ENCODE measurements at places on chromosomes 7 and 10.

GRCh38 chr10:16436367-16436757 is 448 bp upstream of the PTER start:
- no peak for DNase-seq

- no peak for DNase-seq
Observed at GRCh38 chr7:102193806-102194205, 92.9 kb upstream of the SH2B2 start.

DNA sequence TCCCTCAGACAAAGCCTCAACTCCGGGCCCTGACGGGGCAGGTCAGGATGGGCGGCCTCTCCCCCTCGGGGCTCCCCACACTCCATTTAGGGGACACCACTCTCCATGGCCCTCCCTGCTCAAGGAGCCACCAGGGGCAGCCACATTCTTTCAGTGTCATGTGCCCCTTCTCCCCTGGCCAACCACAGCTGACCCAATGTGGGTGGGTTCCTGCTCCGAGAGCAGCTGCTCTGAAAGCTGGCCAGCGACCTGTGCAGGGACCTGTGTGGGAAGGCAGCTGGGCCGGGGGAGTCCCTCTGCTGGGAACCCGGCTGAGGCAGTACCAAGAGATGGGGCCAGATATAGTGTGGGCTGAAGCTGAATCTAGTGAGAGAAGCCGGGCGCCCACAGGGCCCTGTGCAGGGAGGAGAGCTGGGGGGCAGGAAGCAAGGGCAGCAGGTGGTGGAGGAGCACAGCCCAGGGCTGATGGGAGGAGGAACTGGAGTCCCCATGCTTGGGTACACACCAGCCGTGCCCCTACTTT is 40.6 kb upstream of the NPFFR1 start:
- no peak for DNase-seq

DNA sequence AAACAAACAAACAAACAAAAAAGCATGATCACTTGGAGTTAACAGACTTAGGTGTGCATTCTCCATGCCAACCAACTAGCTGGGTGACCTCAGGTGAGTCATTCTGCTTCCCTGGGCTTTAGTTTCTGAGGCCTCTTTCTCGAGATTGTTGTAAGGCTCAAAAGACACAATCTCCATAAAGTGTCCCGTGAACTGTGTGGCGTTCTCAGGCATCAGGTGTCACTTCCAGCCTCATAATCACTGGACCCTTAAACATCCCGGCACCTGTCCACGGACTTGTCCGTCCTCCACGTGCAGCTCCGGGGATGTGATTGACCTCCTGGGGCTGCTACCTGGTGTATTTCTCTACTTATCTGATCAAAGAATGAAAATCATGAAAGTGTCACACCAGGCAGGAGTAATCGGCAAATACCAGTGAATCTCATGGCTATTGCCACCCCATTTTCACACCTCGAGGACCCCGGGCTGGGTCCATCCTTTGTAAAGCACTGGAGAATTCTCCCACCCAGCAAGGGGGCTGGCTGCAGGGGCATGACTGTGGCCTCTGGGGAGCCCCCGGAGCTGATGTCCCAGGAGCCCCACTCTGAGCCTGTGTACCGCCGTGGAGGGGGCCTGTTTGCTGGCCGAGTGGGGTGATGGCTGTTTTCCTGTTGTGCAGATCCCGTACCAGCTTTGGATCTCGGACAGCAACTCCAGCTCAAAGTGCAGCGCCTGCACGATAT is 189.8 kb upstream of the SH2B2 start:
- DNase-seq, result no peak

GRCh38 chr10:77456414-77456813 is 181.2 kb downstream of the KCNMA1 start:
- no peak for DNase-seq

DNA sequence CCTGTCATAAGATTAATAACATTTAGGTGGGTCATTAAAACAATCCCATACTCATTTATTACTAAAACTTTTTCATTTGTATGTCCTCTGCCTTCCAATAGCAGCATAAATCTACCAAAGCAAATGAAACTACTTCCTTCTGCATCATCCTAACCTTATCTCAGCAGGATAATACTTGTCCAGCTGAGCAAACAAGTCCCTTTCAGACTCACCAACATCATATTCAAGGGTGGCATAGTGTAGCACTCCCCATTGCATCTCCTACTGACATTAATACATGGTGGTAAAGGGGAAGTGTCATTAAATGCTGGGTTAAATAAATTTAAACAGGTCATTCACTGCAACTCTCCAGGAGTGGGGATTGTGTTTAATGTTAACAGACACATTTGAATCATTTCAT is 3.4 kb upstream of the MINDY3 start:
- DNase-seq, result no peak

DNA sequence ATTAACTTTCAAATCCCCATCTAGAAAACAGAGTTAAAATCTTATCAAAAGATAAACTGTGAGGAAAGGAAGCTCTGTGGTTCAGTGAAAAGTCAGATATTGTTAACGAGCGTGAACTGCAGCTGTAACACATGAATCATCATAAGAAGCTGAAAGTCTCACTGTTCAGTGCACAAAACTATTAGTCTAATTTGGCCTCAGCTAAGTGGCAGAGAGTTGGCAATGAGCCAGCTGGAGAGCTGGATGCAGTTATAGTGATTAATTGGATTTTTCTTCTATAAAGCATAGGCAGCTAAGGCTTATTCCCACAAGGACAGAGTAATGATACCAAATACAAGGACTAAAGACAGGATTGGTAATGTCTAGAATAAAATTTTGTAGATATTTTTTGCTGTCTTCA is 101.1 kb upstream of the ABCB5 start:
- DNase-seq, result no peak

- DNase-seq, result no peak
Observed at GRCh38 chr7:98054585-98054984, 52.1 kb upstream of the LMTK2 start.

DNA sequence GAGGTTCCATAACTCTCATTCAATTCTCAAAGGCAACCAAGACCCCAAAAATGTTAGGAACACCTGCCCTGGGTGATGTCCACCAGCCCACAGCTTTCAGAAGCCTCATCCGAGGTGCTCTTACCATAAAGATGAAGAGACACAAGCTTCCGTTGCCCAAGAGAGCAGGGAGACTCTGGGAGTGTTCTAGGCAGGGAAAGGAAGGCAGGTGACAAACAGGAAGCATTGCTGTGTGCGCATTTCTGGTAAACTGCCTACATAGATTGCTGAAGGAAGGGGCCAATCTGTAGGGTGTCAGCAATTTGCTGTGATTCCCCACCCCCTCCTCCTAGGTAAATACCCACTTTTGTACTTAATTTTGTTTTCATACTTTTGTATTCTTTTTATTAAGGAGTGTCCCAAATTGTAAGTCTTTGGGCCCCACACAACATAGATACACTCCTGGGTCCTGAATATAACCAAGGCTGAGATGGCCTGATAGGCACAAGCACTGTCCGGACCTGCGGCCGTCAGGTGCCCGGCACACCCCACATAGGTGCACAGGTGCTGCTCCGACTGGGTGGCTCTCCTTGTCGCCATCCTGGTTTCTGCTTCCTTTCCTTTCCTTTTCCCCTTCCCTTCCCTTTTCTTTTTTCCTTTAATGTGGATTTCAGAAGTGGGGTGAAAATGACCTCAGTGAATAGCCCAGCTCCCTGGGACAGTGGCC is 51.4 kb upstream of the SMNDC1 start:
- DNase-seq, result no peak

DNA sequence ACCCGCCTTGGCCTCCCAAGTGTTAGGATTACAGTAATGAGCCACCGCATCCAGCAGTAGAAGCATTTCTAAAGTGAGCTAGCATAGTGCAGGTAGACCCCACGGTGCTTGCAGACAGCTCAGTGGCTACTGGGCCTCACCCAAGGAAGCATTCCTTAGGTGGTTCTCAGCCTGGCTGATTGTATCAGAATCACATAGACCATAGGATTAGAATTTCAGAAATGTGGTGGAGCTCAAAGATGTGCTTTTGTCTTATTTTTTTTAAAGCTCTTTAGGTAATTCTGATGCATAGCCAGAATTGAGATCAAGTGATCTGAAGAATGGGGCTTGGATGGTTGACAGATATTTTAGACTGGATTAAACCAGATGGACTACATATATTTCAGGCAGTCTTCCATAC is 10.9 kb downstream of the ANLN start:
- DNase-seq, result no peak

- DNase-seq, result no peak
Observed at GRCh38 chr7:46725838-46726237, 804.8 kb upstream of the IGFBP3 start.

- peak; percentile 12 for DNase-seq
Observed at GRCh38 chr7:47901542-47901941, 46.7 kb downstream of the PKD1L1 start.

DNA sequence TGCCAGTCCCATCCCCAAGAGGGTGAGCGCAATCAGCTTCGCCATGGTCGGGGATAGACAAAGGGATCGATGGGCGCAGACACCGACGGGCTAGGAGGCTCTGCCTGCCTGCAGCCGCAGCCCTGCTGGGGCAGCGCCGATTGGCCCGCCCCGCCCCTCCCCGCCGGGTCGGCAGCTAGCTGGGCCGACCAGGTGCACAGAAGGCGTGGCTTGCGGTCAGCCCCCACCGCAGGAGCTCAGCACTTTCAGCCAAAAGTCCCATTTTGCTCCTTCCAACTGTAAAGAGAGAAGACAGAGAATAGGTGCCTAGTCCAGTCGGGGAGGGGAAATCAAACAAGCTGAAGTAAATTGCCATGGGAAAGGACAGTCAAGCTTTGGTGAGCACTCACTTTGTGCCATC is at the start of gene PON1:
PON1 (minus strand) TSS at position 102 of the 400 bp plus-strand sequence; CDS start at position 45, 57 bp downstream.
- DNase-seq, result no peak

- no peak for DNase-seq
Observed at GRCh38 chr7:66355756-66356155, 150.6 kb downstream of the TPST1 start.

- no peak for DNase-seq
Observed at GRCh38 chr10:8533462-8533861, 479.0 kb downstream of the GATA3 start.

DNA sequence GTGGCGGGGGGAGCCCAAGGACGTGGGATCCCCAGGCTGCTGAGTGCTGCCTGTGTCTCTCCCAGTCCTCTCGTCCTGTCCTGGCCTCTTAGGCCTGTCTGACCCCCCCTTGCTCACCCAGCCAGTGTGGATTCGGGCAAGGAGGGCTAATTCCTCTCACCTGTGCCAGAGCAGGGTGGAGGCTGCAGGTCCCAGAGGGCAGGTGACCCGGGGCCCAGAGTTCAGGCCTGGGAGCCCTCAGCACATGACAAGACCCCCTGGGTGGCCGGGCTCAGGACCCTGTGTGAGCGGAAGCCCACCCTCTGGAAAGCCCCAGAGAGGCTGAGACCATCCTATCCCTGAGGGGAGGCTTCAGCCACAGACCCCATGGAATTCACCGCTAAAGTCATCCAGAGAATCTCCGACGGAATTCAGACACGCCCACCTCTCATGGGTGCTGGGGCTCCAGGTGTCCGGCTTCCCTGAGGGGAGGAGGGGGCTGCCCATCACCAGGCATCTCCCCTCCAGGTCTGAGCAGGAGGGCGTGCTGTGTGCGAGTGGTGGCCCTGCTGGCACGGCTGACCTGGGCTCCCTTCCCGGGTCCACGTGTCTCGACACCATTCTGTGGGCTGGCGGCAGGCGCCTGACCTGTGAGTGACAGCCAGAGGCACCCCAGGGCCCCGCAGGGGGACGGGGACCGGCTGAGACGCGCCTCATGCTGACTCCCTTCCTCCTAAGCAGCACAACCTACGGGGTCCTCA is 5.0 kb downstream of the KNDC1 start:
- DNase-seq, result no peak

DNA sequence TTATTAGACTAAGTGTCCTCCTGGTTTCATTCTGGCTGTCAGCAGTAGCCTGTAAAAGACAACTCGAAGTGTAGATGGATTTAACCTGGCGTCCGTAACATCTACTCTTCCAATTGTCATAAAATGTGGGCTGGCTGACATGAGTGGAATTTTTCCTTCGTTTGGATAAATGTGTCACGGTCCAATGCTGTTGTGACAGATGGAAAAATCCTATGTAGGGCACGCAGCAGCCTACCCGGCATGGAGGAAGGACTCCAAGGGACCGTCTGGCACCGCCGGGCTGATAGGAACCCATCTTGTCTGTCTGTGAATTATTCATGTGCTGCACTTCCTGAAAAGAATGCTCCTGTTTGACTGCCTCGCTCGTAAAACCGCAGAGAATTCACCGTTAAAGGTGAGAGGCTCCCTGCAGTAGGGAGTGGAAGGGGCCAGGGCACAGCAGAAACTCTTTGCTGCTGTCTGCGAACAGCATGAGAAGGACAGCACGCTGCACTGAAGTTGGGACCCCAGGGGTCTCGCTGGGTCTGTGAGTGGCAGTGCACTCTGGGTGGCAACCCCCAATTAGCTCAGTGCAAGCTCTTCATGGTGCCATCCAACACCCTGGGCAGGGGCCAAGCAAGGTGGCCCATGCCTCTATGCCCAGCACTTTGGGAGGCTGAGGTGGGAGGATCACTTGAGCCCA is 1.6 kb upstream of the ORAI2 start:
- no peak for DNase-seq

DNA sequence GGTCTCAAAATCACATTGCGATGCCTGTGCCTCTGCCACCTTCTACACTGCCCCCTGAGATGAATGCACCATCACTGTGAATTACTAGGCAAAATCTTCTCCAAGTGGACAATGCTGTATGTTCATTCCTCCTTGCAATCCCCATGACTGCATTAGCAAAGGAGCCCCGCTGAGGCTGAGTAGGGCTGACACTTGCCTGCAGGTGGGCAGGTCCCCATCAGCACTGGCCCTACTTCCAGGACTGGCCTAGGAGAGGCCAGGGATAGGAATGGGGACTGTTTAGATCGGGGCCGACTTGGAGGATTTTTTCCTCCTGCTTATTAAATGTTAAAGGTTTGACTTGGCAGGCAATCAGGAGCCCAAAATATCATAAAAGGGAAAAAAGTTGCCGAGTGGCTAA is 127.0 kb upstream of the TCF7L2 start:
- DNase-seq, result no peak

DNA sequence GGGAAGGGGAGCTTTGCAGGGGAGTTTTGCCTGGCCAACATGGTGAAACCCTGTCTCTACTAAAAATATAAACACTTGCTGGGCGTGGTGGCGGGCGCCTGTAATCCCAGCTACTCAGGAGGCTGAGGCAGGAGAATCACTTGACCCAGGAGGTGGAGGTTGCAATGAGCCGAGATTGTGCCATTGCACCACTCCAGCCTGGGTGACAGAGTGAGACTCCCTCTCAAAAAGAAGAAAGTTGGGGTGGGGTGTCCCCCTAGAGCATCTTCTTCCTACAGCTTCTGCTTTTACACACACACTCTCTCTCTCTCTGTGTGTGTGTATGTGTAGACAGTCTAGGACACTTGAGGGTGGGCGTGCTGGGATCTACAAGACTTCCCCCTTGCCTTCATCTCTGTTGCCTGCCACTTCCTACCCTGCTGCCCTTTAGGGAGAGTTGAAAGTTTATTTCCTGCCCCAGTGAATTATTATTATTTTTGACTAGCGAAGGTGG is 21.7 kb downstream of the PLAU start:
- DNase-seq, result no peak

- DNase-seq, result no peak
Observed at GRCh38 chr7:33511778-33512177, 382.4 kb downstream of the BBS9 start.
